ENCODE measurements at places on chromosomes 4 and X. TPM values are rescaled to one million over a fixed set of nuclear protein-coding genes. Genes with fewer than 3 reads are reported as not detected.

DNA sequence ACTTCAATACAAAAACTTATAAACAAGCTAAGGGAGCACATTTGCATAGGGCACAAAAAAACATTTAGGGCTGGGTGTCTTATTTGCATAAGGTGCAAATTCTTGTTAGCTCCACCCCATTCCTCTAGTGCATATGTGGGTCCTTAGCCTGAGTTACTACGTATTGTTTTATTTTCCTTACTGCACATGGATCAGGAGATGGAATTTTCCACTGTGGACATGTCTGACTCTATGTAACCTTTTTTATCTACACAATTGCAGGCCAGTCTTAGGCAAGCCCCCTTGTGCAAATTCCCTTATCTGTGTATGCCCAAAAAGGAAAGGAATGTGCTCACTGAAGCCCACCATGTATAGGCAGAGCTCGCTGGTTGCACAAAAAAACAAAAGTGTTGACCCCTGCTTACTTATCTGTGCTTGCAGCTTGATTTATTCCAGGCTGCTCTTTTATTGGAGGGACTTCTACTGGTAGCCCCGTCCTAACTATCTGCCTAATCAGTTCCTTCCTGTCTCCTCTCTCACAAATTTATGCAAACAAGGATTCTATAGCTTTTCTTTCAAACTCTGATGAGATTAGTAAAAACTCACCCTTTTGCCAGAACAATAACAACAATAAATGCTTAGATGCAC, 359.0 kb upstream of the MAGEB16 start:
- no peak overlapping the region for H3K27ac ChIP-seq
- no peaks in the 10 kb centered on the region for H3K4me1 ChIP-seq
- DNase-seq, result no peak
- H3K4me3 ChIP-seq, result no peak overlapping the region
- H3K27me3 ChIP-seq, result no peaks in the 10 kb centered on the region

DNA sequence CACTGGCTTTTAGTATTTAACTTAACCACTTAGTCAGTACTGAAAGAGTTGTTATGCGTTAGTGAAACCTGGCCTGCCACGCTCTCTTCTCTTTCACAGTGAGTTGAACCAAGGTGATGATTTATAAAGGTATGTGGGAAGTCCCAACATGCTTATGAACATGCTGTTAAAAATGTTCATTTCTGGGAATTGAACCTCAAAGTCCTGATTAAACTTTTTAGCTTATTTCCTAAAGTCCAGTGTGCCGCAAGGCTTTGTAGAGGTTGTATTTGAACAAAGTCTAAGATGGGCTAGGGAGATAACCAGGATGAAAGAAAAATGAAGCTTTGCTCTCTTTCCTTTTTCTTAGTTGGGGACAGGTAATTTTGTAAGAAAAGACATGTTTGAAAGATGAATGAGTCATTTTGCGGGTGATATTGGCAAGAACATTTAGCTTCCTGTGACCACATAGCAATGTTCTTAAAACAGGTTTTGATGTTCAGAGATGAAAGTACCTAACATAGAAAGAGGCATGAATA, 270.3 kb downstream of the DTHD1 start:
- DNase-seq, result no peak
- no peaks in the 10 kb centered on the region for H3K27me3 ChIP-seq
- H3K4me1 ChIP-seq, result no peaks in the 10 kb centered on the region
- no peak overlapping the region for H3K4me3 ChIP-seq
- no peak overlapping the region for H3K27ac ChIP-seq

GRCh38 chrX:23228454-23228853, 106.2 kb upstream of the PTCHD1 start:
- no peak for DNase-seq
- no peaks in the 10 kb centered on the region for H3K27me3 ChIP-seq
- no peaks in the 10 kb centered on the region for H3K4me1 ChIP-seq

DNA sequence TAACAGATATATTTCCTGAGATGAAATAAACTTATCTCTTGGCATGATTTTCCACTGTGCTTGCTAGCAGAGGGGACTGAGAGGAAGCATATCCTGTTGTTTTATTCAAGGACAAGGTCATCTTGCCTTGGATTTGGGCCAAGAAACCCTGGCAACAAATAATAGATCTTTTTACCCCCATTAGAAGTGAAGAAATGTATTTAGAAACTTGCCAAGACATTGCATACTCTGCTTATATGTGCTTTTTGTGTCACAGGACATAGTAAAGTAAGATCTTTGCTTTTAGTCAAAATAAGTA, 170.2 kb downstream of the RAPGEF2 start:
- no peaks in the 10 kb centered on the region for H3K36me3 ChIP-seq
- no peaks in the 10 kb centered on the region for H3K27me3 ChIP-seq
- H3K27ac ChIP-seq, result no peak overlapping the region
- peaks cover 7% of the 10 kb centered on the region for H3K4me1 ChIP-seq
- no peak overlapping the region for H3K4me3 ChIP-seq

- no peaks in the 10 kb centered on the region for H3K27me3 ChIP-seq
- H3K27ac ChIP-seq, result no peak overlapping the region
- H3K36me3 ChIP-seq, result no peaks in the 10 kb centered on the region
- no peak for DNase-seq
- no peak overlapping the region for H3K4me3 ChIP-seq
These were observed 201.0 kb upstream of the MAMLD1 start for GRCh38 chrX:150162141-150162540.

DNA sequence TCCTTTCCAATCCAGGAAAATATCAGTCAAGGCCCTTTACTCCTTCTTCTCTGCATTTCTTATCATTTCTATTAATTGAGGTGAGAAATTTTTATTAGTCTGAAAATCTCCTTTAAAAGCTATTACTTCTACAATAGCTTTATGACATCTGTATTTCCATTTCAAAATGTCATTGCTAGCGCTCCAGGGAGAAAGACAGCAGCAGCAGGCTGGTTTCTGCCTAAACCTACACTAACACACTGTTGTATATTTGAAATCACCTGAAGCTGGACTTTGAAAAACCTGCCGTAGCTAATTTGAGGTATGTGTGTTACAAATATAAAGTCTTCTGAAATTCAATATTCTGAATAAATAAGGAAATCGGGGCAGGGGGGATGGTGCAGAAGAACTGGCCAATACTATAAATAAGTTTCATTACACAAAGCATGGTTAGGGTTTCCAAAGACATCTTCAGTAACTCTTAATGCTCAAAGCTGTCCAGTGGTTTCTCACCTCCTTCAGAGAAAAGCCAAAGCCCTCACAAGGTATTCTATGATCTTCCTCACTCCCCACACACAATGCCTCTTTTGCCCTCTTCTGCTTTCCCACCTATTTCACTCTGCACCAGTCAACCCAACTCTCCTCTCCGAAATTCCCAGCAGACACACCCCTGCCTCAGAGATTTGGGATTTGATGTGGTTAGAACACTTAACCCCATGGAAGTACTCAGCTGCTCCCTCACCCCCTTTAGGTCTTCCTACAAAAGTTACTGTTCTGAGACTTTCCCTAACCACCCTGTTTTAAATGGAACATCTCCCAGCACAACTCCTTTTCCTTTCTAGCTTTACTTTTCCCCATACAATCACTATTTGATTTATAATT, 122.7 kb downstream of the PPP3CA start:
- no peaks in the 10 kb centered on the region for H3K27me3 ChIP-seq
- no peaks in the 10 kb centered on the region for H3K36me3 ChIP-seq
- peaks cover 17% of the 10 kb centered on the region for H3K4me1 ChIP-seq
- DNase-seq, result no peak
- no peak overlapping the region for H3K4me3 ChIP-seq

DNA sequence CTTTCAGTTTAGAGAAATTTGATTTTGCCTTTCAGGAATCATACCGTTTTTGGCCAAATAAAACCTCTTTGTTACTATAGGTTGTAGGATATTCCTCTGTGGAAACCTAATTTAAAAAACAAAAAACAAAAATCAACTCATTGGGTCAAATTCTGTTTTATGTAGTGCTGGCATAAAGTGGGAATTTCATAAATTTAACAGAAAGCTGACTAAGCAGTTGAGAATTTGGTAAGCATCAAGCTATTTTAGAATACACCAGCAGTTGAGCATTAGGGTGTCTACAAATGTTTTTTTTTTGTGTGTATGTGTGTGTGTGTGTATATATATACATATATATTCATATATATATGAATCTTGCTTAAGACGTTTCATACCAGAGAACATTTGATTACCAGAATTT, 47.4 kb downstream of the C4orf33 start:
- no peak overlapping the region for H3K27ac ChIP-seq
- no peaks in the 10 kb centered on the region for H3K4me1 ChIP-seq
- H3K4me3 ChIP-seq, result no peak overlapping the region
- no peaks in the 10 kb centered on the region for H3K36me3 ChIP-seq
- no peak for DNase-seq

GRCh38 chr4:53937327-53937726, 127.1 kb downstream of the CHIC2 start:
- peaks cover 8% of the 10 kb centered on the region for H3K27me3 ChIP-seq
- H3K4me1 ChIP-seq, result no peaks in the 10 kb centered on the region

- H3K4me1 ChIP-seq, result no peaks in the 10 kb centered on the region
- H3K36me3 ChIP-seq, result no peaks in the 10 kb centered on the region
- H3K27ac ChIP-seq, result no peak overlapping the region
- H3K4me3 ChIP-seq, result no peak overlapping the region
These were observed 276.3 kb upstream of the GALNT7 start for GRCh38 chr4:172892300-172892699.

DNA sequence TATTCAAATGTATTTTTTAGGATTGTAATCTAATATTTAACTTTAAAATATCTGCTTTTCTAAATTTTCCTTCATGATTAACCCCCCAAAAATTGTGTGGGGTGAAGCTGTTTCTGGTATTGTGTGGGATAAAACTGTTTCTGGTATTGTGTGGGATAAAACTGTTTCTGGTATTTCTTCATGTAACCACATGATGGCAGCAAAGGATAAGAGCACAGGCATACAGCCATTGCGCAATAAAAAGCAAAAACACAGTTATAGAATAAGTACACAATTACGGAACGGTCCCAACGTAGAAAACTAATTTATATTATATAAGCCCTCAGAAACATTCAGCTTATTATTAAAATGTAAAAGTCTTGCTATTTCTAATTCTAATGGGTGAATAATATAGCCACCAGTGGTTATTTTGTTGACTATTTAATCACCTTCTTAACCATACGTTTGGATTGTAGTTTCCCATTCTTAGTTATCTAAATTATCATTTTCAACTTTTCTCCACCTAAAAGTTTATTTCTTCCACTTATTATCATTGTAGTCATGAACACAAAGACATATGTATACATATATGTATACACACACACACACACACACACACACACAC, 333.9 kb upstream of the FSTL5 start:
- H3K4me1 ChIP-seq, result no peaks in the 10 kb centered on the region
- H3K36me3 ChIP-seq, result no peaks in the 10 kb centered on the region
- no peak overlapping the region for H3K4me3 ChIP-seq

DNA sequence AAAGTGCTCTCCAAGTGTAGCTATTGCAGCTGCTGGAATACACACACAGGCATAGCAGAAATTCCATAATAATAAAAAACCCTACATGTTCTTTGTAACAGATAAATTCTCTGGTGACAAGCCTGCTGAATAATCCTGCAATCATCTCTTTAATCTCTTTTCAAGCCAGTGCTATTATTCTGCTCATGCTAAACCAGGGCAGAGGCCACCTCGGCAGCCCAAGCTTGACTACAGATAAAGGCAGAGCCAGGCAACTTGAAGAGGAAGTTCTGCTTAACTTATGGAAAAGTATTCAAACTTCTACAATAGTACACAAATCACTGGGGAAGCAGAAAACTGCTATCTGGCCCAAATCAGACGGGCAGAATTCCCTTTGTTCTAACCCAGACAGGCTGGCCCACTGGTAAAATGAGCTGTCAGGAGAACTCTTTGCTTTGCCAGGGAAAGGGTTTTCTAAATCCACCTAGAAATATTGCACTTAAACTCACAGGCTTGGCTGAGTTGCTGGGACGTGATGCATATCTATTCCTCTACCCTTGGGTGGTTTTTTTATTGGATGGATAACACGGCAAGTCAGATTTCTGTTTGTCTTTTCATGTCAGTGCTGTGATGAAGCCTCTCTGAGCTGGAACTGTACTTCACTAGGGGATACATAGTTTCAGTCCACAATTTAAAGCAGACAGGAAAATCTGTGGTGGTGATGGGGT, 70.5 kb downstream of the GATB start:
- DNase-seq, result no peak
- no peaks in the 10 kb centered on the region for H3K27me3 ChIP-seq
- H3K4me3 ChIP-seq, result no peak overlapping the region
- peaks cover 12% of the 10 kb centered on the region for H3K36me3 ChIP-seq

DNA sequence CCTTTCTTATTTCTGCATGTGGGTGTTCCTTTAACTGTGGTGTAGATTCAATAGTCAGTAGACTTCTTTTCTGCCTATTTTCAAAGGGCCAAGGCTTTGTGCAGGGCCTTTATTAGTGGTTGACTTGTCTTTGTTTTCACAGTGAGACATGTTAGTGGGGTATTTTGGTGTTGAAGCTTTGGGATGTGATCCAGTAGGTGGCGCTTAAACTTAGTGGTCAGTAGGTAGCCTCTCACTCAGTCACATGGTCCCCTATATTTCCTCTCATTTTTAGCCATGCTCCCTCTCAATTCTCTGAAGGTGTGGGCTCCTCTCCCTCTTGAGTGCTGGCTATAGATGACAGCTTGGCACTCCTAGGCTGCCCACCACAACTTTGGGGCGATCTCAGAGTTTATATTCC, 23.4 kb upstream of the SLC10A7 start:
- H3K27ac ChIP-seq, result no peak overlapping the region
- no peaks in the 10 kb centered on the region for H3K27me3 ChIP-seq
- H3K4me1 ChIP-seq, result no peaks in the 10 kb centered on the region
- no peak for DNase-seq
- no peaks in the 10 kb centered on the region for H3K36me3 ChIP-seq

DNA sequence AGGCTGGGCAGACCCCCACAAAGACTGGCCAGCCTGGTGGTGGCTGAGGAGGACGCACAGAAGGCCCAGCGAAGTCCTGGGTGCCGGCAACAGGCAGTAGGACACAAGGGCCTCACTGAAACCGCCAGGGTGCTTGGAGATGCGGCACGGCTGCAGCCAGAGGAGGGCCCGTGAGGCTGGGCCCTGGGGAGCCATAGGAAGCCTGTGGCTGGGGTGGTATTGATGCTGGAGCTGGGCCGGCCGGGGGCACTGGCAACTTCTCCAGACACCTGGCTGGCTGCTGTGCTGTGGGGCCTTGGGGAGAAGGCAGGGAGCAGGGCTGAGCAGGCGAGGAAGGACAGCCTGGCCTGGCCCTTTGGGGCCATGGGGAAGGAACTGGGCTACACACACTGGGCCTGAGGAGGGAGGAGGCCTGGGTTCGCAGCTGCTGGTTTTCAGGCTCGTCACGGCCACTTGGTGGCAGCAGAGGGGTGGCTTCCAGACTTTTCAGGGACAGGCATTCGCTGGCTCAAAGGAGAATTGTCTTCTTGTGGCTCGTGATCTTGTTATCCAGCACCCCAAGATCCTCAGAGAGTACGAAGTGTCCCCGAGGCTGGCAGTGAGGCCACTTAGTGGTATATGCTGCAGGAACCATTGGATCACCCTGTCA, 37.2 kb downstream of the ATP2B3 start:
- DNase-seq, result peak; percentile 51
- H3K4me1 ChIP-seq, result no peaks in the 10 kb centered on the region
- no peaks in the 10 kb centered on the region for H3K27me3 ChIP-seq
- no peak overlapping the region for H3K27ac ChIP-seq

HSD17B13 gene
- total RNA-seq, result 1.6 TPM

HERC3 gene
- total RNA-seq, result 43.8 TPM

ATP11C gene
- 11.1 TPM for total RNA-seq

ADRA2C gene
- total RNA-seq, result 3.2 TPM

TENM3 gene
- total RNA-seq, result 5.6 TPM

EMCN gene
- 41.7 TPM for total RNA-seq

UBA6 gene
- total RNA-seq, result 62.6 TPM

TRIM2 gene
- total RNA-seq, result 49.6 TPM

MAGEC2 gene
- not detected for total RNA-seq
